ENCODE measurements at places on chromosomes 7 and 10.

DNA sequence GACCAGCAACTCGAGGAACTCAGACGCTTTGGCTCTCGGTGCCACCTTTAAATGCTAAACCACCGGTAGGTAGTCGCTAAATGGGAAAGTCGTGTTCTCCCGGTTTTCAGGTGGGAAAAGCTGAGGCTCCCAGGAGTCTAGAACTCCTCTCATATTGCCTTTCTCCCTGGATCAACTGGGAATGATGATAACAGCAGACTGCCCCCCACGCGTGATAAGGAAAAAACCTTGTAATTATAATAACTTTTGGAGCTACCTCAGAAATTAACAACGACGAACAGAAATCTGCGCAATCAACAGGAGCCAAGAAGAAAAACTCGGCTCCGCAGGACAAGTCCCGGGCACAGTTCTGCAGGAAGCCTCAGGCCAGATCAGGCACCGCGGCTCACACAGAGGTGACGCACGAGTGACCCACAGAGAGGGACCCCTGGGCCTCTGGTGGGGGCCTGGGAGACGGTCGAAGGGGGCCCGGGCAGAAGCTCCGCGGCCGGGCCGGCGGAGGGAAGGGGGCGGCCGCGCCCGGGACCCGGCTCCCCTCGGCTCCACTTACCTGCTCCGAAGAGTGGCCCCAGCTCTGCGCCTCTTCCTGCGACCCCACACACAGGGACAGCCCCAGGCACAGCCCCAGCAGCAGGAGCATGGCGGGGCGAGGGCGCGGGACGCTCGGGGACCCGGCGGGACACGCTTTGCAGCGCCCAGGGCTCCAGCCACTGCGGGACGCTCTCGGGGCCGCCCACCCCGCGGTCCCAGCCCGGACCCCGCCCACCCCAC is at the start of gene ITIH5:
Gene ITIH5 (minus strand): TSS at position 714 of the 771 bp plus-strand sequence. CDS start 74 bp downstream, at position 640.
- DNase-seq, result no peak

DNA sequence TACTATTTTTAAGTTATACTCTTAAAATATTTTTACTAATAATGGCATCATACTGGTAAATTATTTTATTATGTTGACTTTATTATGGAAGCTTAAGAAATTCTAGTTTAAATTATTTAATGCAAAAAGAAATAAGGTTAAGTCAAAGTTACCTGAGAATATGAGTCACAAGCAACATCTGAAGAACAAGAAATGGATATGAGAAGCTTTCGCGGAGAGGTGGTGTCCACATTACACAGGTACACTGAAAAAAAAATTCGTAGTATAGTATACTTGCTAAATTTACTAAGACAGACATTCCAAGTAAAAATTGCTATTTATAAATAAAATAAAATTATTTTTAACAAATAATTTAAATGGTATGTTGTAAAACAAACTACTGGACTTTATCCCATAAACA is 143.8 kb downstream of the AVL9 start:
- no peak for DNase-seq

DNA sequence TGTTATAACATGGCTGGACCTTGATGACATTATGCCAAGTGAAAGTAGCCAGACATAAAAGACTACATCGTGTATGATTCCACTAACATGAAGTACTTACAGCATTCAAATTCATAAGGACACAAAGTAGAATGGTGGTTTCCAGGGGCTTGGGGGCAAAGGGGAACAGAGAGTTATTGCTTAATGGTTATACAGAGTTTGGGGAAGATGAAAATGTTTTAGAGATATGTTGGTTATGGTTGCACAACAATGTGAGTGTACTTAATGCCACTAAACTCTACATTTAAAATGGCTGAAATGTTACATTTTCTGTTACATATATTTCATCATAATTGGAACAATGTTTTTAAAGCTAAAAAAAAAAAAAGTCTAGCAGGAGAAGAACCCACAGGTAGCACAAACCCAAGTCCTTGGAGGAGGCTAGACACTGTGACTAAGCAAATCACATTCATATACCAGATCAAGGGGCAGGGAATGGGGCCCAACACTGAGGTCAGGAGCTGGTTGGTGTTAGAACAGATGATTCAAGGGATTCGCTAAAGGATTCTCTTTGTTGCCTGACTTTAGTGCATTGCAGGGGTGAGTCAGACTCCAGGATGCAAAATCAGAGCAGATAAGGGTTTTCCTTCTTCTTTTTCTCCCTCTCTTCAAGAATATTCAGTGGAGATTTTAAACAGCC is 25.1 kb upstream of the AOAH start:
- no peak for DNase-seq

DNA sequence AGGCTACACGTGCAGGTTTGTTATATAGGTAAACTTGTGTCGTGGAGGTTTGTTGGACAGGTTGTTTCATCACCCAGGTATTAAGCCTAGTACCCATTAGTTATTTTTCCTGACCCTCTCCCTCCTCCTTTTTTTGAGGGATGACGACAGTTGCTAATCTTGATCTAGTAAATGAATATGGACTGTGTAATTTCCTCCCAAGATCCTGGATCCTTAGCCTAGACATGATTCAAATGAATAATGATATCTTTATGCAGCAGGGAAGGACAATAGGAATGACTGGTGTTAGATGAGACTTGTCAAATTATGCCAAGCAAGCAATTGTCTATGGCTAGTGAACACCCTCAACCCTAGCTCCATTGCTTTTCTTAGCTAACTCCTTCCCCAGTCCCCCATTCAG is 156.2 kb downstream of the PLPP4 start:
- DNase-seq, result no peak

GRCh38 chr7:29202651-29203069 is 8.1 kb downstream of the CHN2 start:
- DNase-seq, result no peak

- no peak for DNase-seq
Observed at GRCh38 chr7:141014125-141014523, 628 bp downstream of the MRPS33 start.

- no peak for DNase-seq
Observed at GRCh38 chr7:151240942-151241754, 7.3 kb downstream of the SMARCD3 start.

DNA sequence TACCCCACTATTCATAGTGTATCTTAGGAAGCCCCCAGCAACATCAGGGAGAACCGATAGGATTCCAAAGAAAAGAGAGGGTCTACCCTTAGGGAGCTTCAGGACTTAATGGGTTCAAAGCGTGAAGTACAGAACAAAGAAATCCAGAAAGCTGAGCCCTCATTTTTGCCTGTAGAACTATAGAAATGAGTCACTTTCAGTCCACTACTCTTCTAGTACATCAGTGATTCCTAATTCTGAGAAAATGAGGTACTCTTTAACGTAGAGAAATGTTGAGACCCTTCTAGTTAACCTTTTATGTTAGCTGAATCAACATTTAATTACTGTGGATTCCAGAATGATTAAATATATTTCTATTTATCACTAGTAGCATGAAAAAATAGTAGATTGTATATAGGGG is 1.8 kb downstream of the TDRD1 start:
- no peak for DNase-seq

GRCh38 chr7:42100156-42100508 is 136.9 kb downstream of the GLI3 start:
- no peak for DNase-seq

GRCh38 chr7:1131471-1132265 is 28.3 kb downstream of the ZFAND2A start:
- no peak for DNase-seq

- no peak for DNase-seq
Observed at GRCh38 chr10:83182076-83182475, 957.2 kb upstream of the GHITM start.

DNA sequence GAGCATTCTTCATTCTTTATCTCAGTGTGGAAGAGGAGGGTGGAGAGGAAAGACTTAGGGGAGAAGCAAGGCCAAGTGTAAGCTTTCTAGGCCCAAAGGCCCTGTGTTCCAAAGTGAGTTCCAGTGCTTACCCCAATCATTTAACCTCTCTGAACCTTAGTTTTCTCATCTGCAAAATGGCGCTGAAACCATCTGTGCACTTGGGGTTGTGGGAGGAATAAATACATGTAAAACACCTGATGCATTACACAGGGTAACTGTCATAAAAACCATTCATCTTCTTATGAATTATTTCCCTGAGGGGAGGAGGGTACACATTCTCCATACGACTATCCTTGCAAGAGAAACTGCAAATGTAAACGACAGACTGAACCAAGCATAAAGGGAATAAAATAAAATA is 19.0 kb downstream of the PIK3AP1 start:
- no peak for DNase-seq

GRCh38 chr7:20030417-20030816 is 186.8 kb downstream of the MACC1 start:
- DNase-seq, result no peak

DNA sequence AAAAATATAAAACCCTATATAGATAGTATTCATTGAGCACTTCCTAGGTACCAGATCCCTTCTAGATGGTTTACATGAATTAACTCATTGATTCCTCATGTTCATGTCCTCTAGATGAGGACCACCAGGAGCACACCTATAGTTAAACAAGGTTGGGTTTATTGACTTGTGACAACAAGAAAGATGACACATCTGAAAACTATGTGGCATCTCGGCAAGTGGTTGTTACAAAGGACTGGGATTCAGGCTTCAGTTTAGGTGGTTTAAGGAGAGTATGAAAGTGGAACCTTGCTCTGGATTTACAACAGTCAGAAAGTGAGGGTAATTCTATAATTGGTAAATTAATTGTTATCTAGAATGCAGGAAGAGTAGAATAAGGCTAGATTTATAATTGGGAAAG is 99.0 kb upstream of the PHF14 start:
- no peak for DNase-seq

- no peak for DNase-seq
Observed at GRCh38 chr7:150329331-150330120, 6.2 kb upstream of the ACTR3C start.

- DNase-seq, result no peak
Observed at GRCh38 chr10:20492447-20492846, 404.7 kb downstream of the NEBL start.

- no peak for DNase-seq
Observed at GRCh38 chr10:30606313-30606712, 23.2 kb downstream of the LYZL2 start.

GRCh38 chr7:94323844-94324243 is 70.9 kb upstream of the COL1A2 start:
- no peak for DNase-seq

DNA sequence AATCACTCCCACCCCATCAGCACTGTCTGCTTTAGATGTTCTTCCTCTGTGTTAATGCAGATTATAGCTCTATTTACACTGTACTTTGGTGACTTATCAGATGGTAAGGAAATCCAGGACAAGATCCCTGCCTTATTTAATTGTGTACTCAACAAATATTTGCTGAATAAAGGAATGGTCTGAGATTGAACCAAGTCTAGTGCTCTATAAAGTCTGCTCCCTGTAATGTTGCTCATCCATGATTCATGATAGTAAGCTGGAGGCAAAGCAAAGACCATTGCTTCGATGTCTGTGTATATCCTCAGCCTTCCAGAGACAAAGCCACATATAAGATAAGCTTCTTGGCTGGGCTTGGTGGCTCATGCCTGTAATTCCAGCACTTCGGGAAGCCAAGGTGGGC is 33.5 kb downstream of the PLCE1 start:
- no peak for DNase-seq

- peak; percentile 25 for DNase-seq
Observed at GRCh38 chr10:5585517-5586206, 60.9 kb downstream of the CALML3 start.

DNA sequence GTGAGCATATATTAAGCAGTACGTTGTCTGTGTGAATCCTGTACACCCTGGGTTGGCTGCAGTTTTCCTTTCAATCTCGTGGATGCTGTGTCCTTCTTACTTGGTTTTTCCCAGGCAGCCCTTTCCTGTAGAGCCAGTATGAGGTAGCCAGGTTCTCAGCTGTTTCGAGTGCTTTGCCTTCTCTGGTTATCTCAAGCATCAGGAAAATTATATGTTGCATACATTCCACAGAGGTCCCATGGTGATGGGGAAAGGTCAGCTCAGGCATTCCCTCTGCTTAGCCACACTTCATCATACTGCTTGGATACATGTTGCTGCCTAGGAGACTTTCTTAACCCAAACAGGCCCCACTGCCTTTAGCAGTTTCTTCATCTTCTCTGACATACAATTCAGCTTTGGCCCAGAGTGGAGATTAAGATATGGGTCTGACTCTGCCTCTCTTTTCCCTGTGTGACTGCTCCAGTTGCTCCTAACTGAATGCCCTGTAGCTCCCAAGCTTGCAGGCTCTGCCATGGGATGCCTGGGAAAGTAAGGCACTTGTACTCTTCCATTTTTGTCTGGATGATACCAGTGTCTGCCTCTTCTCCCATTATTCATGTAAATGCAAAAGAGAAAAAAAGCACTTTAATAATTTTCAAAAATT is 11.3 kb downstream of the GNAI1 start:
- DNase-seq, result no peak

GRCh38 chr10:124072541-124072940 is 20.9 kb downstream of the CHST15 start:
- no peak for DNase-seq

DNA sequence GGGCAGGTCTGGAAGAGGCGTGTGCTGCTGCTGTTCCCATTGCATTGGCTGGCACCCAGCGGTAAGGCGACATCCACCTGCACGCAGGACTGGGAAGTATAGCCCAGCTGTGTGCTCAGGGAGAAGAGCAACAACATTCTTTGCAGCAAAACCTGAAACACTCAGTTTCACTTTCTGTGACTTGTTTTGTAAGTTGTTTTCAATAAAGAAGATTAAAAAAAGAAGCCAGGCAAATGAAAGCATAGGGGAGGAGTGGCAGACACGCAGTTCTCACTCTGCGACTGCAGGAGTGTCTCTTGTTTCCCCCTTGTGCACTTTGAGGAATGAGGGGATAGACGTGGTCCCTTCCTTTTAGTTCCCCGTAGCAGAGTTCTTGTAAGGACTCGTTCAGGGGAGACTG is 5.8 kb downstream of the FBH1 start:
- no peak for DNase-seq

DNA sequence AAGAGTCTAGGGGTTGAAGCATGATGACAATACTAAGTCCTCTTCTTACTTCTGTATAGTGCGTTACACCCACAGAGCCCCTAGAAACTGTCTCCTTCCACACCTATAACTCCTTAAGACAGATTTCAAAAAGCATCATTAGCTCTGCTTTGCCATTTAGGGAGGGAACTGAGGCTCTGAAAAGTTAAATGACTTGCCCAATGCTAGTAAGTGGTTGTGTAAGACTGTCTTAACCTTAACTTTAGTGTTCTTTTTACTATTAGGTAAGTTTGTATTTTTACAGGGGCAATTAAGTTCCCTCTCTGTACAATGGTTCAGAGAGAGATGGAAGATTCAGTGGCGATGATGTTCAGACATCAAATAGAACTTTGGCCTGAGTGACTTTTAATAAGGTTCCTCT is 72.7 kb upstream of the ASAH2 start:
- DNase-seq, result no peak

DNA sequence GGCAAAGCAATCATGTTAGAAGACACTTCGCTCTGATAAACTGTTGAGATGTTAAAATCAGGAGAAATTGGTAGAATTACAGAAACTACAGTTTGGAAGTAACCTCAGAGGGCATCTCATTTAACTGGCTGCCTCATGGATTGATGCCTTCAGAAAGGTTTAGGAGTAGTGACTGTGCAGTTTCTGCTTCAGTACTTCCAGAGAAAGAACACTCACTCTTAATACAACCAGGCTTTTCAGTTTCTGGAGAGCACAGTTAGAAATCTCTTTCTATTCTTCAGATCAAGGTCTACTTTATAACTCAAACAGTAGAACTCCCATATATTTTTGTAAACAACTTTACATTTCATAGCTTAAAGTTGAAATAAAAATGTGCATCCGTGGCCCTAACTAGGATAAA is 1358.9 kb upstream of the LRRTM3 start:
- no peak for DNase-seq

GRCh38 chr10:110414548-110415309 is 83.0 kb upstream of the DUSP5 start:
- DNase-seq, result no peak
